ENCODE measurements at places on chromosomes 7 and 10.

DNA sequence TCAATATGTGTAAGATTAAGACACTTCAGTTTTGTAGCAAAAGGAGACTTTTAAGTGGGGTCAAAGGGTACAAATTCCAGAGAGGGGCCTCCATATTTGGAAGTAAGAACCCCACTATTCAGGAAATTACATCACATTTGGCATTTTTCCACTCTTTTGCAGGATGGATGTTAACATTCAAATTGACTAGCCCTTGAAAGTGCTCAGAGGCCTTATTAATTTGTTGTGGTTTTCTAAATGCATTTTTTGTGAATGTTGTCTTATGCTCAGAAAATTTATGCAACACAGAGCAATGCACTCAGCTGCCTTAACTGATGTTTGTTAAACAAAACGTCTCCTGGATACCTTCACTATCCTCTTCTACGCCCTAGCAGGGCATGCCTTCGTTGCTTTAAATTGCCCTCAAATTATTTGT, 50.9 kb upstream of the PDLIM1 start:
- no peak for DNase-seq

DNA sequence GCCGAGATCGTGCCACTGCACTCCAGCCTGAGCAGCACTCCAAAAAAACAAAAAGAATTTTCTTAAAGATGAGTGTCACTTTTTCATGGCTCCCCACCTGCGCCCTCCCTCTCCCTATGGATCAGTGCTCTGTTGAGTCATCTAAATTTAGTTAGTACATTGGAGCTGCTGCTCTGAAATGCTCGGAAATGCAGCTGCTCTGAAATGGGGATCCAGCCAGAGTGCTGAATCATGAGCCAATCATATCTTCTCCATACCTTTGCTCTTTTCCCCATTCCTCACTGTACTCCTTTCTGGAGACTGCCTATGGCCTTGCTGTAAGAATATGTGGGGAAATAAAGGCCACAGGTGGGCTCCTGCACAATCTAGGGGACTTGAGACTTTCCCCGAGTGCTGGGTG, 188.8 kb downstream of the ZNF438 start:
- no peak for DNase-seq

DNA sequence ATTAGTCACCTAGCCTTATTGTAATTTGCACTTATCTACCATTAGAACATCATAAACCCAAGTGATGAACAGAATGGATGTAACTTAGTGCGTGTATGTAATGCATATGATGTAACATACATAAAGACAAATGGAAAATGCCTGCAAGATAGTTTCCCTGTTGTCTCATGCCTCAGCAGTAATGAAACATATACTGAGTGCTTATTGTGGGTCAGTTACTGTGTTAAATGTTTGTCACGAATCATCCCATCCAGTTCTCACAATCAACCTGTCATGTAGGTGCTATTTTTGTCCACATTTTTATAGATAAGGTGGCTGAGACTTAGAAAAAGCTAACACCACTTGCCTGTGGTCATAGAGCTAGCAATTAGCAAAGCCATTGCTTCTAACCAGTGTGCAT, 350.8 kb downstream of the AUTS2 start:
- DNase-seq = no peak

DNA sequence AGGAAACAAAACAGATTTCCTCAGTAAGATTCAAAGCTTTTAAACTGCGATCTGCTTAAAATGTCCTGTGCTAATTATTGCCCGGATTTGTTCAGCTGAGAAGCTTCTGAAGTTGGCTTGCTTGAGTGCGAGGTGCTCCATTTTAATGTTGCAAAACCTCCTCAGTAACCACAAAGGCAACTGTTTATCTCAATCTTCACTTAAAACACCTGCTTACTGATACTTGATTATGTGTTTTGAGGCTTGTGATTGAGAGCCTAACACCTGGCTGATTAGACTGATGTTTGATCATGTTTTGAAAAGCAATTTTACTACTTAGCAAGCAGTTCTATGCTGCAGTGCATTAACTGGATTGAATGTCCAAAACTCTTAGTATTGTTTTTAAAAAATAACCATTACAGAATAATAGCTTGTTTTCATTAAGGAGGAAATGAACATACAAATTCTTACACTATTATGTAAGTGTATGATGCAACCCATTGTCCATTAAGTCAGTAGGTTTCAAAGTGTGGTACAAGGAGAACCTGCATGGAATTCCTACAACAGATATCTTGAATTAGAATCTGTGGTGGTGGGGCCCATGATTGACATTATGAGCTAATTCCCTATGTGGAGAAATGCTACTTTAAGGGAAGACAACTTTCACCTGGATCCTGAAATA, 96.9 kb upstream of the FAM180A start:
- DNase-seq = no peak

GRCh38 chr7:142940966-142941535, 1.8 kb downstream of the LLCFC1 start:
- no peak for DNase-seq

- DNase-seq = no peak
Observed at GRCh38 chr10:30438021-30438850, 4.3 kb downstream of the MAP3K8 start.

- no peak for DNase-seq
Observed at GRCh38 chr10:114499116-114499515, 94.8 kb upstream of the AFAP1L2 start.

DNA sequence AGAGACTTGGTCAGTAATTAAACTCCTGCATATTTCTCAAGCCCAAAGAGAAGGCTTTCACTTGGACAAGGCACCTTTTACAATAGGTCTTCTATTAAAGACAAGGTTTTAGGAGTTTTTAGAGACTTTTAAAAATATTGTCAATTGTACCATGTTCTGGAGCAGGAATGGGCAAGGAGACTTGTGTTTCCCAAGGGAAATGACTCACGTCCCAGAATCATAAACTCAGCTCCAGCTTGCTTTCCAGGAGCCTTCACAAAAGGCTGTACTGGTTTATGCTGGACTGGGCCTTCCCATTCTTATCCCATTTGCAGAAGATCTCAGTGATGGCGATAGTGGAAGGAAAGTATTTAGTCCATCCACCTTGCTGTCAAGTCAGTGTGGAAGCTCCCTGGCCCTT, 7.8 kb upstream of the GLI3 start:
- no peak for DNase-seq

DNA sequence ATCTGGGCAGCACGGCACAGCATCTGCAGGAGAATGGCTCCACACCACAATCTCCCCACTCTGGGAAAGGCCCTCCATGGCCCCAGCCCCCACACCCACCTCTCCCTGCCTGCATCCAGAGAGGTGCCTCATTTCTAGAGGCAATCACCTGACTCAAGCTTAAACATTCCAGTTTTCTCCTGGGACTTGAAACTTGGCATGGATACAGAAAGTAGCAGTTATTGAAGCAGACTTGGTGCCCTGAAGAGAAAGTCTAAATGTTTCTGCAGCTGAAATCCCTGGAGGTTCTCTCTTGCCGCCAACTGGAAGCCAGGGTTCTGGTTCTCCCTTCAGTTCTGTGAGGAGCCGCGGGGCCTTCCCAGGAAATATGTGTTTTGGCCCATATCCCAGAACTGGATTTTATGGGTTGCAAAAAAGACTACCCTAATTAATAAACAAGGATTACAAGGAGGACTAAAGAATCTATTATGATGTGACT, 122.8 kb downstream of the SKIDA1 start:
- DNase-seq = no peak

DNA sequence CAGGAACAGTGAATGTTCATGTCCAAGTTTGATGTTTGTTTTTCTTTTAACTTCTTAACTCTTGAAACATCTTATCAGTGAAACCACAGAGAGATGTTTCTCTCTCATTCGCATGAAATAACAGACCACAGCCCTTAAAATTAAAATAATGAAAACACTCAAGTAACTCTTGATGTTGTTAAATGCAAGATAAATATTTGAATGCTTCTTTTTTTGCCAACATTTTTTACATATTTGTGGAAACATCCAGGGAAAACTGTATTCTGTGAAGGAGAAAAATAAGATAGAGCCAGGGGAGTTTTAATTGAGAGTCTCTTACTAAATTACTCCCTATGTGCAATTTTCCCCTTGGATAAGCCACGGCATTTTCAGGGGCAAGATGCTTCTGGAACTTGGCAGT, 361.8 kb upstream of the MGMT start:
- DNase-seq = no peak

- no peak for DNase-seq
Observed at GRCh38 chr7:133428326-133428725, 175.4 kb downstream of the EXOC4 start.

DNA sequence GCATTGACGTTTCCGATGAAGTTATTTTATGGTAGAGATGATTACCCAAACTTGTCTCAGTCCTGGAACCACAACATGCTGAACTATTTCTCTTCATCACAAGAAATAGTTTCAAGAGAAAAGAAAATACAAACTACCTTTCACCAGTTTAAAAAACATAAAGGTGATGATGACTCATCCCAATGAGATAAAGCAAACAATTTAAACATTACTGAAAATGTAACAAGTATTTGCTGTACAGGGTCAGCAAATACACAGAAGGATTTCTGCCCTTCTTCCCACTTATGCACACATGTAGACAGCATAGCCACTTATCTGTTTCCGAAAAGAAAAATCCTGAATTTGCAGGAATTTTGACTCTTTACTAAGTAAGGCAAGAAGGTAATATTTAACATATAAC, 50.8 kb downstream of the RHOBTB1 start:
- no peak for DNase-seq

DNA sequence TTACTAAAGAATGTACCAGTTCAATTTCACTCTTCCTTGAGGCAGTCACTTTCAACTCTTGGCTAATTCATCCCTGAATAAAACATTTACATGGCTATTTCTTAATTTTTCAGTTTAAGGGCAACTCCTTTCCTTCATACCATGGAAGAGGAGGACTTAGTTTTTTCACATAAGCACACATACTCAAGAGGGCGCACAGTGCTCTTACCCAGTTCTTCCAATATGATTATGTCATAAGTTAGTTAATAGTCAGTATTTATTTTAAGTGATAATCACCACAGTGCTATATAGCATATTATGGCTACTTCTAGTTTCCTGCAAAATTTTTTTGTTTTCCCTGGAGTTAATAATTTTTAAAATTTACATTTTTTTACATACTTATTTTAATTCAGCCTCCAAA, 58.6 kb downstream of the SND1 start:
- no peak for DNase-seq

DNA sequence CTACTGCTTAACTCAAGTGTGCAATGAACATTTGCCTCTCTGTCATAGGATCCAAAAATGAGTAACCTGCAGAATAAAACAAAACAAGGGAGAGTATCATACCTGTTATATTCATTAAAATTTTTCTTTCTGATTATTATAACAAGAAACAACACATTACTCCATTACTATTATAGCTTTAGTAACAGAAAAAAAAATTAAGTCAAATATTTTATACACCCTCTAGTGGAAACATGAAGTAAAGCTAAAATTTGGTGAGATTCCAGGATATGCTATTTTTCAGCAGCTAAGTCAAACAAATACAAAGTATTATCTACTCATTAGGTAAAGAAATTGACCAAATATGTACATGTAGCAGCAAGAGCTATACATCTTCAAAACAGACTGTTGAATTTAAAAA, 56.3 kb downstream of the PDZD8 start:
- peak; percentile 21 for DNase-seq

DNA sequence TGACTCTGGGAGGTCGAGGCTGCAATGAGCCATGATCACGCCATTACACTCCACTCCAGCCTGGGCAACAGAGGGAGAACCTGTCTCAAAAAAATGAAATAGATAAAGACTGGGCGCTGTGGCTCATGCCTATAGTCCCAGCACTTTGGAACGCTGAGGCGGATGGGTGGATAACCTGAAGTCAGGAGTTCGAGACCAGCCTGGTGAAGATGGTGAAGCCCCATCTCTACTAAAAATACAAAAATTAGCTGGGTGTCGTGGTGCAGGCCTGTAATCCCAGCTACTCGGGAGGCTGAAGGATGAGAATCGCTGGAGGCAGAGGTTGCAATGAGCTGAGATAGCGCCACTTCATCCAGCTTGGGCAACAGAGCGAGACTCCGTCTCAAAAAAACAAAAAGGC, 1.1 kb upstream of the DDX21 start:
- DNase-seq = no peak

GRCh38 chr10:44981172-44982113, 2.8 kb upstream of the DEPP1 start:
- DNase-seq = peak; percentile 32

DNA sequence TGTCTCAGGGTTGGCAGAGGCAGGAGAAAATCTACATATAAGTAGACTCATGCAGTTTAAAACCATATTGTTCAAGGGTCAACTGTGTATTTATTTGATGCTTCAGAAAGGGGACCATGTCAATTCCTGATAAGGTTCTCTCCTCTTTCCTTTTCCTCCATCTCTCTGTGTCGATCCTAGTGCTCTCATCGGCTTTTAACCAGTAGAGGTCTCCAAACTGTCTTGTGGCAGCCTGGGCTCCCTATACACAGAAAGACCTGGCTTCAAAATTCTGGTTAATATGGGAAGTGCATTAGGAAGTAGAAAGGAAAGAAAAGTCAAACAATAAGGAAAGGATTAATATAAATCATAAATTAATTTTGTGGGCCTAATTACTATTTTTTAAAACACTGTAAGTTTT, 304.4 kb upstream of the C7orf33 start:
- peak; percentile 9 for DNase-seq

GRCh38 chr7:112255388-112255720, 48.9 kb downstream of the ZNF277 start:
- DNase-seq = no peak

- DNase-seq = no peak
Observed at GRCh38 chr7:103803631-103804030, 185.8 kb downstream of the RELN start.

GRCh38 chr10:1364151-1364910, 308.1 kb downstream of the WDR37 start:
- DNase-seq = no peak

DNA sequence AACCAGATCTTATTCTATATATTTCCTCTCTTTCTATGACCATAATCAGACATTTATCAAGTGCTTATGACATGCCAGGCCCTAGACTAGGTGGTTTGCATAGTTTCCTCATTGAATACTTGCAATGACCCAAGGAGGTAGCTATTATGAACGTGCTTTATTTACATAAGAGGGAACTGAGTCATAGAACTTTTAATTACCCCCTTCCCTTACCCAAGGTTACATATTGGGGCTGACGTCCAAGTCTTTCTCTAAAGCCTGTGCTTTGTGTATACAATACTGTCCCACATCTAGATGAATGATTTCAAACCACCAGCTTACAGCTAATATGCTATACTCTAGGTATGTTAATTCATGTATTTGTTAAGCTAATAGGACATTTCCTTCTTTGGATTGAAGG, 91.9 kb upstream of the NPY start:
- DNase-seq = no peak

GRCh38 chr10:60414877-60415585, 25.4 kb upstream of the ANK3 start:
- DNase-seq = no peak

- DNase-seq = no peak
Observed at GRCh38 chr10:114498413-114499111, 94.3 kb upstream of the AFAP1L2 start.

Data from KBM-7 (cell line).